GM12865 (cell line): ENCODE measurements at places on chromosomes 2 and 18.

DNA sequence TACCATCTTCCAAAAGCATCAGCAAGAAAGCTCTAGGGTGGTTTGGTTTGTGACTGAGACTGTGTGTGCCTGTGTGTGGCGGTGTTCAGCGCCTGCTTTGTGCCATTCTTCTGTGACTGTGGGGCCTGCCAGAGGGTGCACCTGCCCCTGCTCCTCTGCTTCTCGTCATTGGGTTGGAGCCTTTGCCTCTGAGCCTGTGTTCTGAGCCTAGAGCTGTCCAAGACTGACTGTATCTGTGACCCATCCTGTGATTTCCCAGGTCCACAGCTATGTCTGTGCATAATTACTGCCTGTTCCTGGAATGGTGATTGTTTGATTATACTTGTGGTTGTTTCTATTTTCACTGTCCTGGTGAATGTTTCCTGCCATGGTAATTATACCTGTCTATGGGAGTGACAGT, 57.1 kb upstream of the KLHL29 start:
- no peak for DNase-seq

DNA sequence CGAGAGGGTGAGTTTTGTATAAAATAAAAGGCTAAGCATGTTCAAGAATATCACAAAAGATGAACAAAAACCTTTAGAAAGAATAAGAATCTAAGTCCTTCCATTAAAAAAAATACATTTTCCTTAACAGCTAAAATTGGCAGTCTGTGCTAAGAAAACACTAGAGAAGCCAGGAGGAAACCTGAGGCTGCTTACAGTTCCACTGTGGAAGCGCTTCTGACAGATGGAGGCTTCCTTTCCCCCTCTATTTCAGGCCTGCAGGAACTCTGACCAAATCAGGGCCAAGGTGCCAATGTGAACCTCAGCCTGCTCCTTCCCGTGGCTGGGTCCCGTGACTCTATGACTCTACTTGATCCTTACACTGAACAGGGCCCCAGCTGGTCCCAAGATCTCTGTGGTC, 108.1 kb upstream of the ARHGAP28 start:
- DNase-seq = no peak

DNA sequence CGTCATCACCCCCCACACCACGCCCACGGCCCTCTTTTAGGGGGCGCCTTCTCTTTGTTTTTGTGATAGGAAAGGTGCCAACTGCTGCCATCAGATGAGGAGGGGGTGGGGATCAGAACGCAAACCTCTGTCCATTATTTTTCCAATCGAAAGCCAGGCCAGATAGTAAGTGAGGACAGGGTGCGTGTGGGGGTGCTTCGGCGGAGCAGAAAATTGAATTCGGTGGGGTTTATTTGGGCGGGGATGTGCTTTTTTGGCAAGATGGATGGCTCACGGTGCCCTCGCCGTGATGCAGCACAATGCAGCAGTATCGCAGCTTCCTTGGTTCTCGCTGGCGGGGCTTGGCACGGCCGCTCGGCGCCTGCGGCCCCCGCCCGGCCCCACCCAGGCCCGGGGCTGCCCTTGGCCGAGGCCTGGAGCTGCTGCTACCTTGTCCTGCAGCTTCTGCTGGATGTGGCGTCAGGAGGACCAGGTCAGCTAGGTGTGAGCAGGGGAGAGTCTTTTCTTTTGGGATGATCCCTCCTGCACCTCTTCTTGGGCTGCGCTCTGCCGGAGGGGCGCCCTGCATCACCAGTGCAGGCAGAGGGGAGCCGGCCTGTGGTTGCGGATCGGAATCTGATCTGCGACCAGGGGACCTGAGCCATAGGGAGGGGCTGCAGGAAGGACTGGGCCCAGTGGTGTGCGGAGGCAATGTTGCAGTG, 1.3 kb downstream of the SPTBN1 start:
- DNase-seq = no peak

GRCh38 chr2:236762628-236763027, 193.0 kb downstream of the ACKR3 start:
- no peak for DNase-seq

DNA sequence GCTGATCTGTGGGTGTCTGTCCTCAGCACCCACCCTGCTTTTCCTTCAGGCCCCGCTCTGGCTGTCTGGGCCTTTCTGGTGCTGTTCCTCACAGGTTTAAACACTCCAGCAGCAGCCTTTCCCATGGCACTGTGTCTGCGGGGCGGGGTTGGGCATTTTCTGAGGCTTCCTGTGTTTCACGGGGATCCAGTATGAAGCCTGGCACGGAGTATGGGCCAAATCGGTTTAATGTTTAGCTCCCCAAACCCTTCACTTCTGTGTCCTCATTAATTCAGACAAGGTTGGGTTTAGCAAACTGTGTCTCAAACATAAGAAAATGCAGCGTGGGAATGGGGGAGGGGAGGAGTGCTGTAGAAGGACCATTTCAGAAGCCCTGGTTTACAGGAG, 44.9 kb downstream of the HPCAL1 start:
- no peak for DNase-seq

DNA sequence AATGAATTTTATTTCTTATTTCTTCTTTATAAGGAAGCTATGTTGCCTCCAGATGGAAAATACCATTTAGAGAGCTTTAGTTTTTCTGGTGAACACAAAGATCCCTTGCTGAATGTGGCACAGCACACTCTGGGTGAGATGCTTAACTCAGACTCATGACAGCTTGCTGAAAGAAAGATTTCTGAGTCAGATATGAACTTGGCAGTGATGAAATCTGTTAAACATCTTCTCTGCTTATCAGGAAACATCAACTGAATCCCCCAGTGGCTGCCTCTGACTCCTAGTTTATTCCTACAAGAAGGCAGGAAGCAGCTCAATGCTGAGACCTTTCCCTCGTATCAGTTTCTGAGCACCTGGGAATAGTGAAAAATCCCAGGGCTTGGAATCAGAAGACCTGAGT, 162.8 kb downstream of the OSR1 start:
- DNase-seq = no peak

GRCh38 chr2:197543206-197543605, 27.3 kb downstream of the MOB4 start:
- no peak for DNase-seq

GRCh38 chr2:3706892-3707291, 3.5 kb downstream of the DCDC2C start:
- no peak for DNase-seq

DNA sequence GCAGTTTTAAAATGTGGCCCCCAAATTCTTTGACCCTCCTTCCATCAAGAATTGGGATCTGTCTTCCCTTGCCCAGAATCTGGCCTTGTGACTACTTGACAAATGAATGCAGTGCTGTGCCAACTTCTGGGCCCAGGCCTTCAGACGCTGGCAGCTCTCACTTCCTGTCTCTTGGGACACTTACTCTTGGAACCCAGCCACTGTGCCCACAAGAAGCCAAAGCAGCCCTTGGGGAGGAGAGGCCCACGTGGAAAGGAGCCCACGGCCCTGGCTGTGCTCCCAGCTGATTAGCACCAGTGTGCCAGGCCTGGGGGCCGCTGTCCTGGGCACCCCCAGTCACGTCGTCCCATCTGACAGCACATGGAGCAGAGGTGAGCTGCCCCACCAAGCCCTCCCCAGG, 56.6 kb downstream of the RPL37A start:
- DNase-seq = no peak
